Stomach (tissue), 19 donors: ENCODE measurements at places on chromosomes 6 and 20.

- DNase-seq, result no peak
These were observed 7.3 kb downstream of the ZC3H12D start for GRCh38 chr6:149477544-149477943.

DNA sequence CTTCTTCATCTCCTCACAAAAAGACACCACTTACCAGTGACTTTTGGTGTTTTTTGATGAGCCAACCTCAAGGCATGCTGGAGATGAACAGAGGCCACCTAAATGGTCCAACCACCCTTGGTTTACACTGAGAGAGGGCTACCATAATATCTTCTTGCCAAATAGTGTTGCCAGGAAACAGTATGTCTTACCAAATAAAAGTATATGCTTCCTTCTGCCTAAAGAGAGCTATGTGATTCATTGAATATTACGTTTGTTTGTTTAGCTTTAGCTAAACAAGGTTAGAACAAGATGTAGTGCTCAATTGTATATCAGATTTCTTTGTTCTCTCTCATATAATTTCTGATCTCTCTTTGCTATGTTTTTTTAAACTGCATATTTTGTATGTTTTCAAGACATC lies 40.6 kb upstream of the BMP6 start:
- no peak for DNase-seq

GRCh38 chr20:5234158-5234557 lies 82.6 kb downstream of the PROKR2 start:
- no peak for DNase-seq

GRCh38 chr20:5488823-5489222 lies 172.1 kb upstream of the PROKR2 start:
- DNase-seq, result no peak

- no peak for DNase-seq
These were observed 91.3 kb downstream of the PDE10A start for GRCh38 chr6:165571721-165572132.

DNA sequence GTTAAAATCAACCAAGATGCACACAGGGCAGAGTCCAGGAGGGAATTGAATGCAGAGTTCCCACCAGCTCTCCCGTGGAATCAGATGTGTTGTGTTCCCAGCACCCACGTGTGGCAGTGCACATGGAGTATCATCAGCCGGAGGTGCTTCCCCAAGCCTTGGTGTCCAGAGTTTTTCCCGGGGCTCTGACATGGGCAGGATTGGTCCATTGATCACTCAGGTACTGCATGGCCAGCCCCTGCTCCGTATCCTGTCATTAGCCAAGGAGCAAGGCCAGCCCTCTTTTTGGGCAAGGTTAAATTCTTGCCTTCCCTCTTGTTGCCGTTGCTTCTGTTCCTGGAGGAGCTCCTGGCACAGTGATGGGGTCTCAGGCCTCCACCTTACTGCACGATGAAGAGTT lies 28.6 kb upstream of the SLC22A1 start:
- no peak for DNase-seq

DNA sequence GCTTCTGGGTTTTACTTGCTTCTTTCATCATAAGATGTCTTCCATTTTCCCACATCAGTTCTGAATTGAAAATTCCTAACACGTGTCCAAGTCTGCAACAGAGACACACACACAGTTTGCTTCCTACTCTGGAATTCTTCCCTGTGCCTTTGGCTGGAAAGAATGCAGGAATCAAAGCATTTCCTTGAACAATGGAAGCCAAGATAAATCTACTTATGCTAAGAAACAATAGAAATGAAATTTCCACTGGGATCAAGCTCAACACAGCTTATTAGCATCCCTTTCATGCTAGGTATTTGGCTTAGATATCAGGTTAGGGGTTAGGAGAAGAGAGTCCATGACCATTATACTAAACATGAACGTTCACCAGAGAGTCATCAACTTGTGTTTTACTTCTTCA lies 101.1 kb upstream of the SCAF8 start:
- DNase-seq, result peak; percentile 40

DNA sequence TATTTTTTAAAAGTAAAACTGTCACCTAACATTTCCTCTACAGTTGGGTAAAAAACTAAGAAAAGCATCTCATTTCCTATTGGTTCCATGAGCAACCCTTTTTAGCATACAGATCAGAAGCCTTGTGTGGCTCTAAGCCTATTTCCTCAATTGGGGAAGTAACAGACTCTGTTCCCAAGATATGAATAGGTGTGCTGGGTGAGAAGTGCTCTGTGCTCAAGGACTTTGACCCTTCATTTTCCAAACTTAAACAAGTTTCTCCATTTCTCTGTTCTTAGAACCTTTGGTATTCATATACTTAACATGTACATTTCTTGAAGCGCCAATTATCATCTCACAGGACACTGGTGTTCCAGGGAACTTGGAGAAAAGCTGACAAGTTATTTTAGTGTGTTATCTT lies 24.1 kb downstream of the CARMIL1 start:
- DNase-seq, result no peak

DNA sequence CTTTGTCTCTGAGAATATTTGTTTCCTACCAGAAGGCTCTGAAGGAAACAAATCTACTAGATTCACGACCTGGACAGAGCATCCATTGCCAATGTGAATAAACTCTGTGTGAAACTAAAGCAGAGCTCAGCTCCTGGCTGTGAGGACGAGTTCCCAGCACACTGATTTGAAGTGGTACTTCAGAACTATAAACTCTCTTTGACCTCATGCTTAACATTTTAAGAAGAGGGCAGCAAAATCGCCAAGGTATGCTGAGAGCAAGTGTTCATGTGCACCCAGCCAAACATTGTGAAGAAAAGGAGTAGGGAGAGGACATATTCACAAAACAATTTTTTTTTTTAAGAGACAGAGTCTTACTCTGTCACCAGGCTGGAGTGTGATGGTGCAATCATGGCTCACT lies 33.7 kb upstream of the ZNF133 start:
- DNase-seq, result no peak

GRCh38 chr6:20952699-20953474 lies 418.6 kb downstream of the CDKAL1 start:
- no peak for DNase-seq
